ENCODE measurements at places on chromosomes 12 and 14. TPM values are rescaled to one million over a fixed set of nuclear protein-coding genes. Genes with fewer than 3 reads are reported as not detected.
A peak's percentile ranks its signal among the peaks of the same experiment; 100 is the strongest.

- H3K27me3 ChIP-seq = peaks cover 92% of the 10 kb centered on the region
- H3K4me3 ChIP-seq = no peak overlapping the region
- H3K36me3 ChIP-seq = no peaks in the 10 kb centered on the region
- DNase-seq = peak; percentile 89
Observed at GRCh38 chr12:132600048-132601032, 10.0 kb downstream of the LRCOL1 start.

The INSM2 gene
- not detected for total RNA-seq

DNA sequence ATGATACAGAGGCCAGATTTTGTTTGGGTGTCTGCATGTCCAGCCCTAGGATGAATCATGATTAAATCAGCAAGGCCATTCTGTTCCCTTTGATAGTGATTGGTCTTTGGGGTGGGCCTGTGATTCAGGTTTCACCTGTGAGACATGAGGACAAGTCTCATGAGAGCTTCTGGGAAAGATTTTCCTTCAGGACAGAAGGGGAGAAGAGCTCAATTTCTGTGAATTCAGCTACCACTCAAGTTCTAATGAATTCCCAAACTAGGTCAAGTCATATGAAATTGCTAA is 73.4 kb downstream of the ZNF664 start:
- peaks cover 4% of the 10 kb centered on the region for H3K36me3 ChIP-seq
- DNase-seq = no peak
- H3K27ac ChIP-seq = no peak overlapping the region
- peaks cover 26% of the 10 kb centered on the region for H3K4me1 ChIP-seq
- no peak overlapping the region for H3K4me3 ChIP-seq

The ZC3H10 gene
- 10.8 TPM for total RNA-seq

The FBXO21 gene
- 114 TPM for total RNA-seq

GRCh38 chr14:96195441-96196081 is 9.1 kb upstream of the BDKRB2 start:
- H3K27me3 ChIP-seq = no peaks in the 10 kb centered on the region
- DNase-seq = no peak
- H3K4me1 ChIP-seq = peaks cover 17% of the 10 kb centered on the region

- no peaks in the 10 kb centered on the region for H3K36me3 ChIP-seq
- H3K4me1 ChIP-seq = no peaks in the 10 kb centered on the region
- peaks cover 22% of the 10 kb centered on the region for H3K27me3 ChIP-seq
- H3K4me3 ChIP-seq = no peak overlapping the region
- no peak overlapping the region for H3K27ac ChIP-seq
Observed at GRCh38 chr14:70635971-70636595, 5.6 kb upstream of the TTC9 start.
